ENCODE measurements at places on chromosomes 7 and 10.

GRCh38 chr10:81889181-81889769 lies 14.3 kb downstream of the NRG3 start:
- DNase-seq, result no peak

GRCh38 chr7:4265066-4265465 lies 417.0 kb upstream of the FOXK1 start:
- DNase-seq, result no peak

DNA sequence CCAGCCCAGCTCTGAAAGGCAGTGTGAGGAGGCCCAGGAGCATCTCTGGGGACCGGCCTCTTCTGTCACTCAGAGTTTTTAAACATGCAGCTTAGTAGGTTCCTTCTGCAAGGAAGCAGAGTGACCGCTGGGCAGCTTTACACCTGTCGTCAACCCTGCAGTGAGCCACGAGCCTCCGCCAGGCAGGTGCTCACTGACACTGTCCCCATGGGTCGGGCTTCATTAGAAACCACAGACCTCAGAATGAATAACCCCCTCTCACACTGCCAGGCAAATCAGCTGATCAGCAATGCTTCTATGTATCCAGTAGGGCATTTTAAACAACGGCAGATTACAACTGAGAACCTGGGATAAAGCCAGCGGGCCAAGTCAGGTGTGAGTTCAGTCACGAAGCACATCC lies 106.1 kb downstream of the MAD1L1 start:
- DNase-seq, result no peak

DNA sequence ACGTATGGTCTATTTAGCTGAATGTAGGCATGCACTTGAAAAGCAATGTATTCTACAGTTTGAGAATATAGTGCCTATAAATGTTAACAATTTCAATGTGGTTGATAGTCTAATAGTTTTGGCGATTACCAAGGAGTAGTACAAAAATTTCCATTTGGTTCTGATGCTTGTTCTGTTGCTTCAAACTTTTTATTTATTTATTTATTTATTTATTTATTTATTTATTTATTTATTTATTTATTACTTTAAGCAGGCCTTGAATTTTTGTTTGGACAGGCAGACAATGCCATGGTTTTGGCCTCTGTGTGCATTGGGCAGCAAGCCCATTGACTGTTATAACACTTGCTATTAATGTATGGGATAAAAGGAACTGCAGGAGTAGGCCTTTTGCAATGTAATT lies 36.5 kb upstream of the MALRD1 start:
- no peak for DNase-seq

- no peak for DNase-seq
These were observed 545 bp downstream of the GIGYF1 start for GRCh38 chr7:100693312-100694097.
